Gastroesophageal sphincter (tissue), 4 donors: ENCODE measurements at places on chromosomes 4 and X.

DNA sequence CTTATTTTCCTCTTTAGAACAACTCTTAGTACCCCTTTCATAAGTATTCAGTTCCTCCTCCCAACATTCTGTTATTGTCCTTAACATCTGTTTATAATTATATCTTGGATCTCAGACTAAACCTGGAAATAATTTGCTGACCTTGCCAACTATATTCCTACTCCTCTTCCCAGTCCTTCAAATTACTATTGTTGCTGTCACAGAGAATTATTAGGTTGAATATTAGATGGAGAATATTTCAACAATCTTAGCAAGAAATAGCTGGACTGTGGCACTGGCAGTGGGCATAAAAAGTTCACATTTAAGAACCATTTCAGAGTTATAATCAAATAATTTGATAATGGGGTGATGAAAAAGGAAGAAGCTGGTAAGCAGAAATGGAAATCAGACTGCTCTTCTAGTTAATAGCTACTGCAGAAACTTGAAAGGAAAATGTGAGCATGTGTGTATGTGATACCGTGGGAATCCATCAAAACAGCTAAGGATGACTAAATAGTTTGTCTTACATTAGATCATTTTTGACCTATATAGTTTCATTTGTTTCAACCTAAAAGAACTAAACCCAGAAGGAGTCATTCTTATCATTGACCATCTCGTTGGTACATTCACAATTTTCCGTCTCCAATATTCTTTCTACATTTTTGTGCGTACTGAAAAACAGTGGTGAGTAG lies 43.3 kb upstream of the PRDM8 start:
- no peak for ATAC-seq

DNA sequence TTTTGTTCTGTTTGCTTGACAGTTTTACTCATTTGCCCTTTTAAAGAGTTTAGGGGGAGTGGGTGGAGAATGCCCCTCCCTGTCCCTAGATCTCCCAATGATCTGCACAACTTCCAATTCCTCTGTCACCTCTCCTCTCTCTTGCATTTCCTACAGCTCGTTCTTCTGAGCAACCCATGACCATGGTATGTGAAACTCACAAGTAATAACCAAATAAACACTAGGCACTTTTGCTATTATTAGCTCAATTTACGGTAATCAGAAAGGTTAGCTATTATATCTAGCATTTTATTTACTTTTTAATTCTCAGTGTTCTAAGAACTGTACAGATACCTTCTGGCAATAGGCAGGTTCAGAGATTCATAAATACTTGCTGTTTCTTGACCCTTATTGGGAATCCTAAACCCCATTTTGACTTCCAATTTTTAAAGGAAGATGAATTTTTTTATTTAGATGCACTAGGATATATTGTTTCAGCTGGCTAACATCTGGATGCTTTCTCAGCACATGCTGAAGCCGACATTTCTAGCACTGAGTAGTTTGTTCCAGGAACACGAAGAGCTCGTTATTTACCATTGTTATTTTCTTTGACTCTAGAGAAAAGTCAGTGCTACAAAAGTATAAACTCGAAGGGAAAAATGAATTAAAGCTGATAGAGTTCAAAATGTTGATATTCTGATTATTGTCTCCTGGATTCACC lies 194.7 kb upstream of the TLL1 start:
- ATAC-seq, result no peak

DNA sequence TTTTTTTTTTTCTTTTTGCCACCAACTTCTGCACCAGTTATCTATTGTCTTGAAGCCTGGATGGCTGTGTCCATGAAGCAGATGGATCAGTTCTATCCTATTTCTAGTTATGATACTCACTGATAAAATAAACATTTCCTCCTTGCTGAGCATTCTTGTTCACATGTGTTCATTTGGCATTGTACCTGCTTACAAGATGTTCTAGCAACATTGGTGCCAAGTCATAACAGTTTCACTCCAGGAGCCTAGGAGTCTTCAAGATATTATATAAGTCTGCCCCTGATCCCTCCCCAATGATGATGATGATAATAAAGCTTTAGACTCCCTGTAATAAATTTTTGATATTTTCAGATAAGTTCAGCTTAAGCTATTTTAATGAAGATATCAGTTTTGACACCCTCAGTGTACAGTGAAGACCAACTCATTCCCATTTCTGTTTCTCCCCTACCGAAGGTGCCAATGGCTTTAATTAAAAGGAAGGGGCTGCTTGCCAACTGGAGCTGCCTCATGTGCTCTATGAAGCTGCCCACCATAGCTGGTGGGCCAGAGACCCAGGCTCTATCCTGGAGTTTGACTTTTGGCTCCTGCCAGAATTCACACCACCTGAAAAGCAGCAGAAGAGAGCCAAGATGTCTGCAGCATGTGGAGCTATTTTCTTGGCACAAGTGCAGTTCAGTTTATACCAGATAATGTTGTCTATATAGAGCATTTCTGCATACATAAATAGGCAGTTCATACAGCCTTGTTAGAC lies 265.4 kb upstream of the TET2 start:
- ATAC-seq, result no peak

GRCh38 chr4:65391814-65392213 lies 278.5 kb downstream of the EPHA5 start:
- ATAC-seq, result no peak

DNA sequence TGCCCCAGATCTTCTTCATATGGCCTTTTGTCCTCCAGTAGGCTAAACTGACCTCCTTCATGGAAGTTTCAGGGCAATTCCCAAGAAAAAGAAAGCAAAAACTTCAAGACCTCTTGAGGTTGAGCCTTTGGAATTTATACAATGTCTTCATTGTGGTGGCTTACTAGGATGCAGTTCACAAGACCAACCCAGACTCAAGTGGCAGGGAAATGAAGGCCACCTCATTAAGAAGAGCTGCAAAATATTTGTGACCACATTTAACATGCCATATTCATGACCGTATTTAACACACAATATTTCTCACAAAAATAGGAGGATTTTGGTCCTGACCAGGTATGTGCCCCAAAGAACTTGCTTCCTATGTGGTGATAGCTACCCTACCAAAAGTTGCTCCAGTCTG lies 605.5 kb upstream of the PITX2 start:
- no peak for ATAC-seq

- ATAC-seq, result no peak
Measured at GRCh38 chrX:2989565-2989964, 16.8 kb upstream of the ARSH start.
